ENCODE measurements at places on chromosomes 16 and 17.

DNA sequence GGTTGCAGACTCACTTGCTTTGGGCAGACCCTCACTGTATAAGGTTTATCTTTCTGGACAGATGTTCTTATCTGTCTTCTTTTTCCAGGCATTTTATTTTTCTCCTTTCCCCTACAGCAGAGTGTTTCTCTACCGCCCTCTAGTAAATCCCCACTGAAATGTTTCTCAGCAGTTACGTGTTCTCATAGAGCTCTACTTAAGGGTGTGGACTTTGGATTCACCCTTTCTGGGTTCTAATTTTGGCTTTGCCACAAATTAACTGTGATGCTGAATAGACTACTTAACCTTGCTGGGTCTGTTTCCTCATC is 2.0 kb downstream of the ADAT1 start:
- DNase-seq = peak; percentile 34

DNA sequence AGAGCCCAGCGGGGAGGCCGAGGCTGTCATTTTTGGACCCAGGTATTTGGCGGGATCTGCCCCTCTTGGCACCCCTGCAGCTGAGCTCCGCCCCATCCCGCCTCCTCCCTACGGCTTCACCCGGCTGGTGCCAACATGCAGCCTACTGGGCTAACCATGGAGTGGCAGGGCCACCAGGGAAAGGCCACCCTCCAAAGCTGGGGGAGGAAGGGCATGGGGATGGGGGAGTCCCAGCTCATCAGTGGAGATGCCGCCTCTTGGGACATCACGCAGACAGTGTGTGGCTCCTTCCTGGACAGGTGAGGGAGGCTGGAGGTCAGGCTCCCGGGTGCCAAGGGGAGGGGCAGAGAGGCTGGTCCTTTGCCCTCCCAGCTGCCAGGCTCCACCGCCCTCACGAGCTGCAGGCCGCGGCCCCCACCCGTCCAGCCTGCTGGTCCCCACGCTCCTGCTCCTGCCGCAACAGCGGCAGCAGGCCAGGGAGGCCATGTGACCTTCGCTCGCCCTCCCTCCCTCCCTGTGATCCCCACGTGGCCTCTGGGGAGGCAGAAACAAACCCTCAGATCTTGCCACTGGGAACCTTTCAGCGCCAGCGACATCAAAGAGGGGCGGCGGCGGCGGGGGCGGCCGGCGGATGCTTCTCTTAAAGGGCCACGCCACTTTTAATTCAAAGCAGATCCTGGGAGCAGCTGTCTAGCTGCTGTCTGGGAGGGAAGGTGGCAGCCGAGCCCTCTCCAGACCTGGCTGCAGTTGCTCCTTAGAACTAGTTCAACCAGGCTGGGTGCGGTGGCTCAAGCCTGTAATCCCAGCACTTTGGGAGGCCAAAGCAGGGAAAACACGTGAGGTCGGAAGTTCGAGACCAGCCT is 6.8 kb upstream of the NOTUM start:
- DNase-seq = peak; percentile 71

DNA sequence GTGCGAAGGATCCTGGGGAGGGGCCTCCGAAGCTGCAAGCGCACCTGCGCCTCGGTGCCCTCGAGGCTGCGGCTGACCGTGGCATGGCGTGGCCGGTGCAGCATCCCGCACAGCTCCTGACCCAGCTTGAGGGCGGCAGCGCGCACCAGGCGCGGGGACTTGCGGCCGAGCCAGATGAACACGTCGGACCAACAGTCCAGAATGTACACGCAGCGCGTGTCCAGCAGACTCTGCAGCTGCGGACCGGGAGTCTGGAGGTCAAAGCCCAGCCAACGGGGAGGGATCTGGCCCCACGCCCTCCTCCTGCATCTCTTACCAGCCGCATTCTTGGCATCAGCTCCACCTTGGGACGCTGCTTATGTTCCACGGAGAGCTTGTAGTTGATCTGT is 10.9 kb downstream of the FLII start:
- DNase-seq = peak; percentile 47

- no peak for DNase-seq
Measured at GRCh38 chr17:56661906-56662305, 68.4 kb downstream of the NOG start.

GRCh38 chr16:2008631-2009163 is 924 bp downstream of the ZNF598 start:
- no peak for DNase-seq

DNA sequence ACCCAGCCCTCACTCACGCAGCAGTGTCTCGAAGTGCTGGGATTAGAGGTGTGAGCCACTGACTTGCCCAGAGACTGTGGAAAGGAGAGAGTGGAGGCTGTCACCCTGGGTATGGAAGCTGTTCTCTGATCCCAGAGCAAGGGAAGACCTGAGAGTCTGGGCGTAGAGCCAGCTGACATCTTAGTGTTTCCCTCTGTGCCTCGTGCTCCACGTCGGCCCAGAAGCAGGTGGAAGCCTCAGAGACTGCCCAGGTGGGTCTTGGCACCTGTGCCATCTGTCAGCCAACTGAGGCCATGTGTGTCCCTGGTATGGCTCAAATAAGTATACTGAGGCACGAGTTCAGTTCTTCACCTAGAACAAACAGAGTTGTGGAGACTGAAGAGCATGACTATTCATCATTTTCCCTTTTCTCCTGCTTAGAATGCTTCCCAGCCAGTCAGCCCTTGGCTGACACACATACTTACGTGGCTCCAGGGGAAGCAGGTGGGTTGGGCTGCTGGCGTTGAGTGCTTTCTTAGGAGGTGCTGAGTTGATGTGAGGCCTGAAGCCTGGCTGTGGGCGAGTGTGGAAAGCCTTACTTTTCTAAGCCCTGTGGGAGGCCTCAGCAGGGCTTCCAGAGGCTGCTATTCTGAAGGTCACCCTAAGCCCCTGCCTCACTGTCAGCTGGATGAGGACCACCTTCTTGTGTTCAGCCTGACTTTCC is 8.1 kb downstream of the CTRL start:
- no peak for DNase-seq

- no peak for DNase-seq
Measured at GRCh38 chr17:17494870-17495535, 1.2 kb downstream of the RASD1 start.

DNA sequence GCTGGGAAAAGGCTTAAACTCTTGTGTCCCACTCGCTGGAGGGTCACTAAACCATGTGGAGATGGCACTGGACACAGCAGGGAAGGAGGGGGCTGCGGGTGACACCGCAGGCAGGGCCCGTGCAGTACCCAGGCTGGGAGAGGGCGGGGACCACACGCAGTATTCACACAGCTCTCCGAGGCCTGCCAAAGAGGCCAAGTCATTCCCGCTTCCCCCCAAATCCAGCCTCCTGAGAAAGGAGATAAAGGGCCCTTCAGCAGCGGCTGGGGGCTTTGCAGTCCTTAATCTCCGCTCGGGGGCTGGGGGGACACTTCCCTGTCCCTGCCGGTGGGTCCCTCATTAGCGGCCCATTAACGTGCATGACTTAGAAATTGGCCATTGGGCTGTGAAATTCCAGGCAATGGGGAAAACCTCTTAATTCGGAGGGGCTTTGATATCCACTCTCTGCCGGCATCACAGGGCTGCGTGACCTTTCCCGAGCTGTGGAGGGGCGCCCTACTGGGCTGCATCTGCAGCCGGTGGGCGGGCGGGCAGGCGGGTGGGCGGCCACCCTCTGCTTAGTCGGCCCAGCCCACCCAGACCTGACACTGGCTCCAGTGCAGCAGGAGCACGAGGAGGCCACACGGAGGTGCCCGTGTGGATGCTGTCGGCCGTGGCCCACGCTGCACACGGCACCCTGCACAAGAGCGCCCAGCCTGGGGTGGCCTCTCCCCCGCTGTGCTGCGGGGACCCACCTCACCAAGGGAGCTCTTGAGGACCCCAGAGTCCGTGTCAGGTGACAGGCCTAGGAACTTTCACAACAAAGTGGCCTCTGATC is 2.6 kb upstream of the SLC38A8 start:
- no peak for DNase-seq

DNA sequence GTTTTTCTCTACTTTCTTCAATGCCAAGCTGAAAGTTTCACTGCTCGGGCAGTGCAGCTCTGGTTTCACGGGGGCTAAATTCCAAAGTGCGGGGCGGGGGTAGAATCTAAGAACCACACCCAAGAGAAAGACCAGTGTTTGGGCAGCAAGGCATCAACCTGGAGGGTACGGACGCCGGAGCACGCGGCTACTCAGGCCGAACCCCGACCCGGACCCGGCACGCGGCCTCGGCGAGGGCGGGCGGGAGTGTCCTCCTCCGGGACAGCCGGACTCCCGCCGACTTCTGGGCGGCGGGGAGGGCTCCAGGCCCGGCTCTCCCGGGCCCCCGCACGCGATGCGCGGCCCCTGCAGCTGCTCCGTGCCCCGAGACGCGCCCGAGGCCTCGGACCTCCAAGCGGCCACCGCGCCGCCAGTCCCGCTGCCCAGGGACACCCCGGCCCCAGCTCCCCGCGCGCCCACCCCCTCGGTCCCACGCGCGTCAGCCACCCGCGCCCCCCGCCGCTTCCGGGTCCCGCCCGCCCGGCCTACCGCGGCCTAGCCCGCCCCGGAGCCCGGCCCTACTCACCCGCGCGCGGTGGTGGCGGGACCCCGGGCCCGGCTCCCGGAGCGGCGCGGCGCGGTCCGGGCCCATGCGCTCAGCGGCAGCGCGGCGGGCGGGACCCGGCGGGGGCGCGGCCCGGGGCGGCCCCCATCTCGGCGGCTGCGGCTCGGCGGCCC is 561 bp downstream of the AXIN1 start:
- DNase-seq = no peak

DNA sequence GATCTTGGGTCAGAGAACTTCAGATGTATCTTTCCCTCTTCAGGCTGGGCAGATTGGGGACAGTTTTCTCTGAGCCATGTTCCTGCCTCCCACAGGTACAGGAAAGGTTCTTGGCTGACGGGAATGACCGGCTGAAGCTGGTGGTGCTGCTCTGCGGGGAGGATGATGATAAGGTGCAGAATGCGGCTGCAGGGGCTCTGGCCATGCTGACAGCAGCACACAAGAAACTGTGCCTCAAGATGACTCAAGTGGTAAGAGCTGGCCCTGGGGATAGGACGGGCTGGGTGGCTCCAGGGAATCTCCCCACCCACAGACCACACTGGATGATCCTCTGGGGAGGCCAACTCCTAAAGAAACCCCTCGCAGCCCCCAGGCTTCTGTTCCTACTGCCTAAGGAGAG is 10.9 kb downstream of the SLC35G3 start:
- no peak for DNase-seq

DNA sequence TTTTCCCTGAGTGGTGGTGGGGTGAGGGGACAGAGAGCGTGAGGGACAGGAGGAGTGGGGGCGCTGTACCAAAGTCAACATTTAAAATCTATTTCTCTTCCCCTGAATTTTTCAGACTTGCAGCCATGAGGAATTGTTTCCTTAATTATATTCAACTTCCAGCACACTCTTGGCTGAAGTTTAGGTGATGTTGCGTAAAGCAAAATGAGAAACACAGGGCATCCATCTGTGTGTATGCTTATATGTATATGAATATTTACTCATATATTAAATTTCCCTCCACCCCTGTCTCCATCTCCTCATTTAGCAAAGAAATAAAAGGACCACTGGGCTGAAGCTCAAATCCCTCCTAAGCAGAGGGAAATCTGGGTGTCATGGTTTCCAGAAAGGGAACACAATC is 218.1 kb downstream of the XYLT1 start:
- peak; percentile 31 for DNase-seq

DNA sequence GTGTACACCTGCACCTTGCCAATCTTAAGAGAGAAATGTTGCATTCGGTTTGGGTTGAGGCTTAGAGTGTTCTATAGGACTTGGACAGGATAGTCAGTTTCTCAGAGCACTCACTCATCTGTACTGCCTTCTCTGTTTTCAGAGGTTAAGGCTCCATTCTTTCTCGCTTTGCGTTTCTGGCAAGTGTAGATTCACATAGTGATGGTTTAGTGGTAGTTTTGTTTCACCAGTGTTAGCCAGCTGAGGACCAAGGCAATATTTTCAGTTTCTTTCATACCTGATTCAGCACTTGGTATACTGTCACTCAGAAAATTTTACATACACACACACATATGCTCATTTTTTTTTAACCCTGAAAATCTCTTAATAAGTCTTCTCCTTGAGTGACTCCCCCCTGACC is 1.3 kb downstream of the ATXN1L start:
- DNase-seq = no peak

DNA sequence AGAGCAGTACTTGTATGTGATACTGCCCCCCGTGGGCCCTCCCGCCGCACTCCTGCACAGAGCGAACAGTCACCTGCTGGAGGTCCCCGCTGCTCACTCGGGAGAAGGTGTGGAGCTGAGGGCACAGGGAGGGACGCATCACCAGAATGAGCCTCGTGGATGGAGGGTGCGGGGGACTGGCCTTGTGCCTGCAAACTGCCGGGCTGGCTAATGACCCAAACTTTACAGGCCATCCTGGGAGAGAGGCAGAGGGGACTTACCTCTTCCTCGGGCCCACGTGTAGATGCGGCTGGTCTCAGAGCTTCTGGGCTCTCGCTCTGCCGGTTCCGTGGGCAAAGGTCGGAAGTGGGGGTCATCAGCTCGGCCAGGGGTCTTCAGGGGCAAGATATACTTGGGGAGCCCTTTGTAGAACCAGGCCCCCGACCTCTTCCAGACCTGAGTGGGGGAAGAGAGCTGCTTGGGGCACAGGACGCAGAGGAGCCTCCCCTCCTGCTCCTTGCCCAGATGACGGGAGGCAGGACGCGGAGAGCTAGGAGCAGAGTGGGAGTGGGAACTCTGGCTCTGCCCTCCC is 65.5 kb upstream of the DOC2B start:
- no peak for DNase-seq

- no peak for DNase-seq
Measured at GRCh38 chr16:7218936-7219335, 113.7 kb upstream of the RBFOX1 start.

DNA sequence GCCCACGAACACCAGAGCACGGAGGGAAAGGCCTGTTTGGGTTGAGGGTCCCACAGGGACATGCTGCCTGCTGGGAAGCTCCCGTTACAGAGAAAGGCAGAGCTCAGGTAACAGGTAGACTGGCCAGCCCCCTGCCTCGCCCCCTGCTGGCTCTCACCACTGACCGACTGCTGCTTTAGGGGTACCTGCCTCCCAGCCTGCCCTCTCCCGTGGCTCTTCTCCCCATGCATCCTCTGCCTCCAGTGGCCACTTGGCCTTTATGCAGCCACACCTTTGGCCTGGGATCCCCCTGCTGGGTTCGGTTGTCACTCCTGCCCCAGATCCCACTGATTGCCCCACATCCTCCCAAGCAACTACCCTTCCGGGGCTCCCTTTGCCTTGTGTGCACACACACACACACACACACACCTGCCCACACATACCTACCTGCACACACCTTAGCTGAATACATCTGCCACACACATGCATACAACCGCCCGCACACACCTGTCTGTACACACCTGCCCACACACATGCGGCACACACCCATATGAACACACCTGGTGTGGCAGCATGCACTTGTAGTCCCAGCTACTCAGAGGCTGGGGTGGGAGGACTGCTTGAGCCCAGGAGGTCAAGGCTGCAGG is 7.1 kb downstream of the MCRIP1 start:
- no peak for DNase-seq

DNA sequence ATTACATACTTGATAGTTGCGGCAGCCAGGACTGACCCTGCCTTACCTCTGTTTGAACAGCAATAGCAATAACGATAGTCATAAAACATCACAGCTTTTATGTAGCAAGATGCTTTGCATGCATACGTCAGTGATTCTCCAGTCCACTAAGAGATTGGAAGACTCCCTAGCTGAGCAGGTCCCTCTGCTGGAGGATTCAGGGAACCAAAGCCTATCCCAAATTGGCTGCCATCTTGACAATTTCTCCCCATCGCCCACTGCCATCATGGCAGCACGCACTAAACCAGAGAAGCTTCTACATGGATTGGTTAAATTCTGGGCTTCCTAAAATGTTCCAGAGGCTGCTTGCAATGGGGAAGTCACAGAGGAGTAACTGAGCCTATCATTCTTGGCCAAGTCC is 360.6 kb upstream of the XYLT1 start:
- DNase-seq = no peak
